ENCODE measurements at places on chromosomes 6 and 20. TPM values are rescaled to one million over a fixed set of nuclear protein-coding genes. Genes with fewer than 3 reads are reported as not detected.

The PSORS1C2 gene
- polyA plus RNA-seq, result not detected

The KCNQ5 gene
- polyA plus RNA-seq, result 0.85 TPM

The SLC17A5 gene
- 14.5 TPM for polyA plus RNA-seq

The UBE2C gene
- 27.1 TPM for polyA plus RNA-seq

The TMEM200A gene
- polyA plus RNA-seq, result 12.7 TPM

The ZBTB22 gene
- 13.4 TPM for polyA plus RNA-seq

The CCN6 gene
- polyA plus RNA-seq, result 0.15 TPM

The GABRR1 gene
- polyA plus RNA-seq, result 0.38 TPM

The SNAP91 gene
- 1.8 TPM for polyA plus RNA-seq

The C4A gene
- polyA plus RNA-seq, result 19.3 TPM

The PIGU gene
- polyA plus RNA-seq, result 20.3 TPM

The JPH2 gene
- 105 TPM for polyA plus RNA-seq

The LBP gene
- not detected for polyA plus RNA-seq

The SYCP2 gene
- 3.9 TPM for polyA plus RNA-seq

The BNIP5 gene
- 0.09 TPM for polyA plus RNA-seq

The OTOR gene
- polyA plus RNA-seq, result not detected

The FILIP1 gene
- polyA plus RNA-seq, result 57.6 TPM

The FBXL4 gene
- 7.1 TPM for polyA plus RNA-seq

The SNAI1 gene
- polyA plus RNA-seq, result 10.7 TPM

The DTNBP1 gene
- 18.3 TPM for polyA plus RNA-seq

The APOBEC2 gene
- 501 TPM for polyA plus RNA-seq

The TSPO2 gene
- polyA plus RNA-seq, result 0.70 TPM

The SALL4 gene
- polyA plus RNA-seq, result 0.38 TPM

The COL12A1 gene
- 311 TPM for polyA plus RNA-seq

The NKX2-2 gene
- polyA plus RNA-seq, result 0.13 TPM

The SDC4 gene
- 8.5 TPM for polyA plus RNA-seq

The MAP3K5 gene
- polyA plus RNA-seq, result 3.2 TPM

The LY86 gene
- 1.4 TPM for polyA plus RNA-seq

The ZNF341 gene
- polyA plus RNA-seq, result 2.8 TPM

The UTRN gene
- polyA plus RNA-seq, result 52.2 TPM

The WFDC2 gene
- 0.25 TPM for polyA plus RNA-seq

The BMP2 gene
- 1.8 TPM for polyA plus RNA-seq

The CLDN20 gene
- polyA plus RNA-seq, result 0.76 TPM

The MCM8 gene
- polyA plus RNA-seq, result 8.3 TPM

The SCGN gene
- not detected for polyA plus RNA-seq

The RGS17 gene
- 1.2 TPM for polyA plus RNA-seq

The TNXB gene
- polyA plus RNA-seq, result 108 TPM

The PTK7 gene
- polyA plus RNA-seq, result 53.2 TPM

The ZDHHC14 gene
- polyA plus RNA-seq, result 4.1 TPM

The C6orf58 gene
- polyA plus RNA-seq, result 0.77 TPM

The RIPOR3 gene
- polyA plus RNA-seq, result 7.5 TPM

The C20orf202 gene
- polyA plus RNA-seq, result 0.39 TPM

The OPRM1 gene
- 0.05 TPM for polyA plus RNA-seq

The MLN gene
- polyA plus RNA-seq, result not detected

The SLC17A1 gene
- polyA plus RNA-seq, result not detected

The FGD2 gene
- 3.8 TPM for polyA plus RNA-seq

The HLA-DOB gene
- polyA plus RNA-seq, result 0.30 TPM

The NDUFAF5 gene
- 20.9 TPM for polyA plus RNA-seq

The BMP7 gene
- polyA plus RNA-seq, result 3.4 TPM

The POPDC3 gene
- 80.4 TPM for polyA plus RNA-seq

The TP53TG5 gene
- polyA plus RNA-seq, result 0.68 TPM
